AG04450 (cell line): ENCODE measurements at places on chromosomes 4 and X. TPM values are rescaled to one million over a fixed set of nuclear protein-coding genes. Genes with fewer than 3 reads are reported as not detected.
A peak's percentile ranks its signal among the peaks of the same experiment; 100 is the strongest.

Gene NLRP2B
- polyA plus RNA-seq: not detected in 2 replicates

DNA sequence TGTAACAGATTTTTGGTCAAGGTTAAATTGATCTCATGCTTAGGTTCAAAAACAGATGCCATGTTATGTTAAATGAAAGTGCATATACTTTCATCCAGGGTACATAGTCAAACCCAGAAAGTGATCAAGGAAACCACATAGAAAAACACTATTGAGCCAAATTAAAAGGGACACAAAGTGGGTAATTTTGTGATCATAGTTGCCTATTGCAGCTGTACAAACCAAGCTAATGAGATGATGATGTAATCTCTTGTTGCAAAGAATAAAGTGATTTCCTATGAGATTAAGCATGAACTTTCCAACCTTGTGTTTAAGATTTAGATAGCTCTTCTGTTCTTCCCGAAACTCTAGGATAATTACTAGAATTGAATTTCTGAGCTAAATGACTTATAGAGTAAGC is 20.2 kb upstream of the LIMCH1 start:
- DNase-seq: no peak

Gene ZMYM3
- polyA plus RNA-seq: 24.6 and 28.9 TPM in 2 replicates

DNA sequence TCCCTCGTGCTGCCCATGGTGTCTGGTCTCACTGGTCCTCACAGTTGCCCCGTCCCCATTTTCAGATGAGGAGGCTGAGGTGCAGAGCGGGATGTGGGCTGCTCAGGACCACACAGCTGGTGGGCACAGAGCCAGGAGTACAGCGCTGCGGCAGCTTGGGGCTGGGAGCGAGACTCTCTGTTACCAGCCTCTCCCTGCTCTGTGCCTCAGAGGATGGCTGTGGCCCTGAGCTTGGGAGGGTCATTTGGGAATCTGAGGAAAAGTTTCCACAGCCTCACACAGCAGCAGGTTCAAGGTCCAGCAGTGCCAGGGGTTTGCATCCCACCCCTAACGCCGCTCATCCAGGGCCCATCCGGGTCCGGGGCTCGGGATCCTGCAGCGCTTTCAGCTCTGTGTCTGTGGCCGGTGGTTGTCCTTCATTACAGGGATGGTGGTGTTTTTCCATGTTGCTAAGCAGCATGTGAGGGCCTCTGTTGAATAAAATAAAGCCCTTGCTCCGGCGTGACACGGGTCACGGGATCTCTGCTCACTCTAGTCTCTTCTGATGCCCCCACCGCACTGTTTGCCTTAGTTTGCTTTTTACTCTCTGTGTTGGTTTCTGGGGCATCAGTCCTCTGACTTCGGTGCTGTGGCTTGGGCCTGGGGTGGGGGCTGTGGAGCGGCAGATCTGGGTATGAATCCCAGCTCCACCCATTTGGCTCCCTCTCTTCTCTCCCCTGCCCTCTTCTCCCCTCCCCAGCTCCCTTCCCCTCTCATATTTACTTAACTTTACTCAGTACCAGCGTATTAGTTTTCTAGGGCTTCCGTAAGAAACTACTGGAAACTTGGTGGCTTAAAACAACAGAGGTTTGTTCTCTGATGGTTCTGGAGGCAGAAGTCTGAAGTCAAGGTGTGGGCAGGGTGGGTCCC is 6.5 kb downstream of the WFS1 start:
- no peak for DNase-seq

DNA sequence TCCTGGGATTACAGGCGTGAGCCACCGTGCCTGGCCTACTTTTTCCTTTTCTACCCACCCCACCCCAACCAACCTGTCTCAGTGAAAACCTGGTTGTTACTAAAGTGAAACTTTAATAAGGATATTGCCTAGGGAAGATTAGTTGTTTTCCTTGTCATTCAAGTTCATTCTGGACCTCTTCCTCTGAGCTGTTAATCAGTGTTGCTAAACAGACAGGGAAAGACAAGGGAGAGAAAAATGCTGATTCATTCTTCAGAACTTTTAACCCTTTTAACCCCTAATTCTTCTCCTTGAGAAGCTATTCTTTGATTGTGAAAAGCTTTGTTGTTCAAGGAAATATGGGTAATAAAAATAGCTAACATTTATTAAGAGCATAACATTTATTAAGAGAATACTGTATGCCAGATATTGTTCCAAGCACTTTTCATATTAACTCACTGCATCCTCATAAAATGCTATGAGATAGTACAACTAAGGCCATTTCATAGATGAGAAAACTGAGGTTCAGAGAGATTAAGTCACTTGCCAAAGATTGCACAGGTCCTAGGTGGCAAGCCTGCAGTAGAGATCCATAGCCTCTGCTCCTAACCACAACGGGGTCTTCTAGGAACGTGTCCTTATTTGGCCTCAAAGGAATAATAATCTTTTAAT is 34.8 kb downstream of the OSTC start:
- DNase-seq: no peak

Gene PTTG2
- polyA plus RNA-seq: not detected in 2 replicates

Gene PCSK1N
- polyA plus RNA-seq: not detected in 2 replicates

DNA sequence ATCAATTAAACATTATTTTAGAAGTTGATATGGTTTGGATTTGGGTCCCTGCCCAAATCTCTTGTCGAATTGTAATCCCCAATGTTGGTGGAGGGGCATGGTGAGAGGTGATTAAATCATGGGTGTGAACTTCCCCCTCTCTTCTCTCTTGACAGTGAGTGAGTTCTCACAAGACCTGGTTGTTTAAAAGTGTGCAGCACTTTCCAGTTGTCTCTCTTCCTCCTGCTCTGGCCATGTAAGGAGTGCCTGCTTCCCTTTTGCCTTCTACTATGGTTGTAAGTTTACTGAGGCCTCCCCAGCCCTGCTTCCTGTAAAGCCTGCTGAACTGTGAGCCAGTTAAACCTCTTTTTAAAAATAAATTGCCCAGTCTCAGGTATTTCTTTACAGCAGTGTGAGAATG is 141.4 kb downstream of the GALNTL6 start:
- no peak for DNase-seq

Gene KLHL2
- polyA plus RNA-seq: 13.1 and 16.4 TPM in 2 replicates

GRCh38 chr4:177579649-177580048 is 137.4 kb upstream of the AGA start:
- no peak for DNase-seq

- no peak for DNase-seq
Observed at GRCh38 chr4:54700986-54701385, 43.2 kb downstream of the KIT start.

GRCh38 chr4:65798498-65799127 is 128.3 kb upstream of the EPHA5 start:
- DNase-seq: no peak

GRCh38 chrX:74133156-74133796 is 170.7 kb upstream of the ZCCHC13 start:
- DNase-seq: peak; percentile 18

GRCh38 chr4:3452376-3452775 is 10.6 kb downstream of the HGFAC start:
- DNase-seq: no peak

DNA sequence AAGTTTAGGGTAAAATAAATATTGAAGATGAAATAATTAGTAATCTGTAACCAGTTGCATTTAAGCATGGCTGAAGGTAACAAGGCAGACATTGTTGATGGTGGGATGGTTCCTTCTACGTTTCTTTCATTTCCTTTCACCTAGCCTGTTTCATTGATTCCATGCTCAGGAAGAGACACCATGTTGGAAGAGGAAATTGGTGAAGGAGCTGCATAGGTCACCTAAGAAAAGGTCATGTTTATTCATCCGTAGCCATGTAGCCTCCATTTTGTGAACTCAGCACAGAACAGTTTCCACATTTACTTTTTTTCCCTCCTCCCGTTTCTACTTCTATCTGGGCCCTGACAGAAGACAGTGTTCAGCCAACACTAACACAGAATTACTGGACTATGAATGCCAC is 3.8 kb downstream of the ADH1B start:
- no peak for DNase-seq

GRCh38 chr4:112739442-112739841 is 102.5 kb downstream of the LARP7 start:
- DNase-seq: no peak

Gene CXCL3
- polyA plus RNA-seq: 0.43 and 0.74 TPM in 2 replicates

- DNase-seq: peak; percentile 56
Observed at GRCh38 chr4:26462874-26463273, 27.4 kb downstream of the CCKAR start.

DNA sequence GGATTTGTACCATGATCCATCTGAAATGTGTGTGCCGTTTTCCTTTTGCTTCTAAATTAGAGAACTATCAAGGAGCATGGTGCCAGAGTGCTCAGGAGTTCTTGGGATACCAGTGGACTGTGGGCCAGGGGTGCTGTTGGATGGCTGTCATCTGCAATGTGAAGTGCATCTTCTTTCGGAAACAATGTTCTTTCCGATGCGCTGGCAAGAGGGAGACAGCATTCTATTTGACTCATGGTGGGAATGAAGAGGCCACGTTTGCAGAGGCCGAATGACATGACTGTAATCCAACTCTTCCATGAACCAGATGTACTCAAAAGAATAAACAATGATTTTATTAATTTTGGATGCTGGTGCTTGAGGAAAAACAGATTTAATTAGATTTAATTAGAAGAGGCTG is 45.5 kb downstream of the SORCS2 start:
- DNase-seq: no peak

Gene TCEAL2
- not detected in 2 replicates for polyA plus RNA-seq

DNA sequence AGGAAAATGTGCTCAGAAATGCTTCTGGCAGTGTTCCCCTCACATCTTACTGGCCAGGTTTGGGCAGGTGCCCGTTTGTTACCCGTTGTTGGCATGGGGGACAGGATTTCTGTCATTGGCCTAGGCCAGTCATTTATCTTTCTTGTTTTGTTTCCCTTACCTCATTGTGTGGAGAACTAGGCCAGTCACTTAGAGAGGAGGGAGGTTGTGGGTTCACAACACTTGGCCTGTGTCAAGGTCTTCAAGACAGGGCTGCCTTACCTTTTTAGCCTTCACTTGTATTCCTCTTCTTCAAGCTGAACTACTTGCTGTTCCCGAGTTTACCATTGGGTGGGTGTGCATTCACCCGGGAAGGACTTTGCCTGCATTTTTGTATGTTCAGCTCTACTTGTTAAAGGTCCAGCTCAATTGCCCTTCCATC is 17.7 kb downstream of the SNX25 start:
- no peak for DNase-seq

DNA sequence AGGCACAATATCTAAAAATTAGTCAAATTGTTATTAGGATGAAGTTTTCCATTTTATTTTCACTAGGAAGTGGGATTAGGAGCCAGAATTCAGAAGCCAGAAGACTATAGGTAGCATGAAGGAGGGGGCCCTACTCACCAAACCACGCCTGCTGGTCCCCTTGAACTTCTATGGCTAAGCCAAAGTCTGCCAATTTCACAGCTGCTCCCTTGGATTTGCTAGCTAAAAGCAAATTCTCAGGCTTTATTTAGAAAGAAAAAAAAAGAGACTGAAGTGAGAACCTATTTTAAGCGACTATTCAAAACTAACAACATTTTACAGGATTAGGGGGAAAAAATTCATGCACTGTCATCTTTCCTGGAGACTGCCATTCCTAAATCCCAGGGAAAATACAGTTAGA is 224.3 kb downstream of the CAMK2D start:
- DNase-seq: no peak

GRCh38 chr4:20443015-20443805 is 191.5 kb downstream of the SLIT2 start:
- no peak for DNase-seq

DNA sequence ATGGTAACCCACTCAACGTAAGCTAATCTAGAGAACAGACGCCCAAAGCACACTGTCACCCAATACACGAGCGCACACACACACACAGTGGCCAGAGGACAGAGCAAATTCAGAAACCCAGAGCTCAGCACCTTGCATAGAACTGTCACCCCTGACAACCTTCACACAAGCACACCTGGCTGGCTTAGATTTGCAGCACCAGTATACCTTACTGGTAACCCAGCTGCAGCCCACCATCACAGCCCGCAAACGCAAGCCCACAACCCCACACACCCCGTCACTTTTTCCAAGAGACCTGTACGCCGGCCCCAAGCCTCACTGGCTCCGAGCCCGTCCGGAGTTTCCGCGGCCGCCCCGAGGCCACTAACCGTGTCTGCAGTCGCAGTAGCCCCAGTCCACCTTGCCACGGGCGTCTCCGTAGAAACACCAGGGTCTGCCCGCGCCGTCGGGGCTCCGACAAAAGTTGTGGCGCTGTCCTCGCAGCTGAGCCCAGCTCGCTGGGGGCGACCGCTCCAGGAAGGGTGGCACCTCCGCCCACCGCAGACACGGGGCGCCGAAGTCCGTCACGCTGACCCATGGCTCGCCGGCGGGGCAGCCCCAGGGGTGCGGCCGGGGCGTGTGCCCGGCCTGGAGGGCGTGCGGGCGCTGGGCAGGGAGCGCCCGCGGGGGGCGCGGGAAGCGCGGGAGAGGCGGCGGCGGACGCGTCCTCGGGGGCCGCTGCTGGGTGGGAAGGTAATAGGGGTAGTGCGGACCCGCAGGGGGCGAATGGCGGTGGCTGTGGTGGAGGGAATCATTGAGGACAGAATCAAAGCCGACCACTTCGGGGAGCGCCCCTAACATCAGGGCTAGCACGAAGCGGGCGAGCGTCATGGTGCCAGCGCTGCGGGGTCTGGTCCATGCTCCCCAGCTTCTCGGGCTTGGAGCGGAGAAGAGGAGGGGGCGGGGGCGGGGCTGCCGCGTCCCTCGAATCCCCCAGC is 664 bp downstream of the PRSS12 start:
- no peak for DNase-seq

Gene SHROOM4
- 1.0 and 1.1 TPM in 2 replicates for polyA plus RNA-seq

Gene HAND2
- 2.2 and 2.4 TPM in 2 replicates for polyA plus RNA-seq

DNA sequence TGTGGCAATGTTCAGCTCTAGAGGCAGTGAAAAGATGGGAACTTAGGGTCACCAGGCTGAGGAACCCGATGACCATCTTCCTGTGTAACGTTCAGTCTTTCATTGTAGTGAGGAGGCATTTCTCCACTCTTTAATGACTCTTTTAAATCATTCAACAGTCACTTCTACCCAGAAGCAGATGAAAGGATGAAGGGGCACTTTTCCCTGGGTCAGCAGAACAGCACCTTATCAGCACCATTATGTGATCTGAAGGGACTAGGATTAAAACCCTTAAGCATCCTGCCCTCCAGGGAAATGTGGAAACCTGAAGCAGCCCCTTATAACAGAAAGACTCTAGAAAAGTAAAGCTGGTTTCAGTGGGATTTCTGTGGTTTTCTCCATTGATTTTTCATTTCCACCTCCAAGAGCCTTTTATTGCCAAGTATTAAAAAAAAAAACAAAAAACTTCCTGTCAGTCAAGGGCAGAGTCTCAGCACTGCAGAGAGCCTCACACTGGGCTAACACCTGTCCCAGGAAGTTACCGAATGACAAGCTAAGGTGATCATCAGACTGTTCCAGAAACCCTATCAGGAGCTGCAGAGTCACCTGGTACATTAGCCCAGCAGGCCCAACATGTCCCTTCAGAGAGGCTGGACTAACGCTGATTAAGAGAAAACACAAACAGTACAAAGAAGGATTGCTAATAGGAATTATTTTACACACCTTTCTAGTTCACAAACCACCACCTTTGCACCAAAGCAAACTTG is 185.9 kb downstream of the SHROOM3 start:
- DNase-seq: no peak

DNA sequence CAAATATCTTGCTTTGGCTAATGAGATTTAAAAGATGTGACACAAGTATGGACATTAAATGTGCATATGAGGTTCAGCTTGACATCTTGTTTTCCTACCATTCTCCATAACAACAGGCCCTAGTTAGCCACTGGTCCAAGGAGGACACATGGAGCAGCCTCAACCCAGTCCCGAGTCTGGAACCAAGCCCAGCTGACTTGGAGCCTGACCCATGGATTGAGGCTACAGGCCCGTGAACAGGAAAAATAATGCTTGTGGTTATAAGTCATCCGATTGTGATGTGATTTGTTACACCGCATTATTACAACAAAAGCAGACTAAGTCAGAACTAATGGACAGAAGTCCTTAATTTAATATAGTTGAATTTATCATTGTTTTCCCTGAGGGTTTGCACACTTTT is 123.2 kb upstream of the BANK1 start:
- no peak for DNase-seq
